H9 (cell line): ENCODE measurements at places on chromosomes 2 and 18. TPM values are rescaled to one million over a fixed set of nuclear protein-coding genes. Genes with fewer than 3 reads are reported as not detected.

INHBB gene
- 0.13 TPM in 2 replicates for total RNA-seq

CKAP2L gene
- total RNA-seq: 18.8 and 23.3 TPM in 2 replicates

GRCh38 chr2:12928197-12928774 lies 211.6 kb downstream of the TRIB2 start:
- no peak for DNase-seq
- H3K27ac ChIP-seq: no peak overlapping the region
- peaks cover 13% of the 10 kb centered on the region; the same call in 1 of the 2 replicates for H3K4me1 ChIP-seq
- no peaks in the 10 kb centered on the region; the same call in none of the 2 replicates for H3K36me3 ChIP-seq
- no peaks in the 10 kb centered on the region for H3K27me3 ChIP-seq
- no peak overlapping the region for H3K4me3 ChIP-seq

SCN7A gene
- 0.07 and 0.11 TPM in 2 replicates for total RNA-seq

DNA sequence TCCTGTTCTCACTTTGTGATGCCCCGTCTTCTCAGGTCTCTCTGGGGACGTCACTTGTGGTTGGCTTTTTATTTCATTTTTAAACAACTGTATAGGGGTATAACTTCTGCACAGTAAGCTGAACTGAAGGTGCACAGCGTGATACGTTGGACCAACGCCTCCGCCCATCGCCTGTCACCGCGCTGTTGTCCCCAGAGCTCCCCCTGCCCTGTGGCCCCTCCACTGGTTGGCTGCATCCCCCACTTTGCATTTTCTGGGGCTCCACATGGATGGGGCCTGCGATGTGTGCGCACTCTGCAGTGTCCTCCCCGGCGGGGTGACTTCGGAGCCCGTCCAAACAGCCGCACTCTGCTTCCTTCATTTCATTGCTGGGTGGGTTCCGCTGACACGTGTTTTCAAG lies 14.3 kb downstream of the GPR35 start:
- H3K27me3 ChIP-seq: no peaks in the 10 kb centered on the region; the same call in 1 of the 2 replicates
- H3K4me3 ChIP-seq: no peak overlapping the region
- no peaks in the 10 kb centered on the region for H3K4me1 ChIP-seq
- H3K27ac ChIP-seq: no peak overlapping the region
- H3K36me3 ChIP-seq: peaks cover under 1% of the 10 kb centered on the region
- no peak for DNase-seq

DNA sequence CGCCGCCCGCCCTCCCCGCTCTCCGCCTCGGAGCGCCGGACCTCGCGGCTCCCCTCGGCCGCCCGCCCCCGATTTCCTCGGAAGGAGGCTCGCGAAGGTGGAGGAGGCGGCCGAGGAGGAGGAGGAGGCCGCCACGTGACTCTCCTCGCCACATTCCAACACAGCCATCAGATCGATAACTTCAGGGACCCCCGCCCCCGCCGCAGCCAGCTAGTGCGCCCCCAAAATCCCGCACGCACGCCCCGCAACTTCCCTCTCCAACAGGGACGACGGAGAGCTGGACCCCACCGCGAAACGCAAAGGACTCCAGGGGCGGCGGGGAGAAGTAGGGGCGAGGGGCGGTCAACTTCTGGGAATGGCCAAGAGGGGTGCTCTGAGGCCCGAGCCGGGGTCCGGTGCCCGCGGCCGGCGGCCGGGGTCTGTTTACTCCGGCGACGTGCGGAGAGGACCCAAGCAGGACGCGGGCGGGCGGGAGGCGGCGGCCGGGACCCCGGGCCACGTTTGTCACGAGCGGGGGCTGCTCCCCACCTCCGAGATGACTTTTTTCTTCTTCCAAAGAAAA lies 2.0 kb downstream of the ZNF521 start:
- peaks cover 2% of the 10 kb centered on the region; the same call in 1 of the 2 replicates for H3K4me1 ChIP-seq
- peak overlapping the region; percentile 99 for H3K4me3 ChIP-seq
- H3K27me3 ChIP-seq: peaks cover 10% of the 10 kb centered on the region
